Stimulated activated CD8-positive, alpha-beta memory T cell treated with anti-CD3 and anti-CD28 coated beads, Interleukin-7, amount 100 ng/mL, for 1 hour (primary cell): ENCODE measurements at places on chromosomes 5 and 9.

GRCh38 chr5:143682246-143682905, 129.6 kb upstream of the HMHB1 start:
- DNase-seq: no peak

- DNase-seq: no peak
Observed at GRCh38 chr5:173809014-173809413, 79.1 kb upstream of the CPEB4 start.

DNA sequence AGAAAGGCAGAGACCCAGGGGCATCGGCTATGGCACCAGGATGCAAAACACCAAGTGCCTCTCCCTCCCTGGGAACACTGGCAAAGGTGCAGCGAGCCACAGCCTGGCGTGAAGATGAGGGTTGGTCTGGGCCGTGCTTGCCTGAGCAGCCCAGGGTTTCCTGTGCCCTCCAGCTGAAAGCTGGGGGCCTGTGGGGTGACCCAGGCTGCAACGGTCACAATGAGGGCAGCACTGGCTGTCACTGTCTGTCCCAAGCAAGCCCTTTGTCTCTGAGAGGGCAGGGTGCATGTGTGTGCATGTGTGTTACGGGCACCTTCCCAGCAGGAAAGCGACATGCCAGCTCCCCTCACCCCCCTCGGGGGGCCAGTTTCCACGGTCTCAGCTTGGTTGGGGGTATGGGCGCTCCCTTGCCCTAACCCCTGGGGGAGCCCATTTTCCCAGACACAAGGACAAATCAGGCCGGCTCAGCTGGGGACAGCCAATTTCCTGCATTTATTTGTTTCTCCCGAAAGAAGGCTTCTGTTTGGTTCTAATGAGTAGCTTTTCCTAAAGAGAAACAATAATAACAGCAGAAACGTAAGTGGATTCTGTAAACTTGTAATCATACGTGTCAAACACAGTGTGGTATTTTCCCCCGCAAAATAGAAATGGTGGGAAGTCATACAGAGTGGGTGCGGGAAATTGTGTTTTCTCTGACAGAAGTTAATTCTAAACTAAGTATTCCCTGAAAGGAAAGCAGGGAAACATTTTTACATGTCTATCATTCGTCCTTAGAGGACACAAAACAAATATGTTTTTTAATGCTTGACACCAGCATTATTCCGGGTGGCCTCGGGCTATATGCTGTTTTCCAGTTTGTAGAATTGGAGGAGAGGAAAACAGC, 21.3 kb downstream of the MRPL36 start:
- no peak for DNase-seq

DNA sequence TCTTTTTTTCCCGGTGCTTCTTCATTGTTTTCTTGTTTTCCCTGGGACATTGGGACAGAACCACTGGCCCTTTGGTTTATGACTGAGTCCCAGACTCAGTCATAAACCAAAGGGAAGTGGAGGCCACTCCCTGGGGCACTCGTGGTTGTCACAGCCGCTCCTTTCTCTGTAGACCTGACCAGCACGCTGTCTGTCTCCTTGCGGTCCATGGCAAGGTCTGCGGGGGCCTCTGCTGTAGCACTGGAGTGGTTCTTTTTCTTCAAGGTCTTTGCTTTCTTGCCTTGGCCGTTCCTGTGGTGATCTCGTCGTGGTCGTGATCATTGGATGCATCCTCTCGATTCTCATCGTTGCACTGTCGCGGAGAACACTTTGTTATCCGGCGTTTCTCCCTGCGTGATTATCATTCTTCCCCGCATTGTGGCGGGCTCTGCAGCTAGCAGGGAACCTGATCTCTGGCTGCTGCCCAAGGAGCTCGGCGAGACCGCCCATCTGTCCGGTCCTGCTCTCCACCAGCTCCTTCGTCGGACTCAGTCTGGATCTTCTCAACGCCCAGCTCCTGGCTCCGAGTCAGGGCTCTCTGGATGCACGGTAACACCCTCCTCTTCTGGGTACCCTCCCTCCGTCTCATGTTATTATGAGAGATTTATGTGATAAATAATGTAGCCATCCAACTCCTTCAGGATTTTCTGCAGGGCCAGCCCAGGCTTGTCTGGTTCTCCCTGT, 43.5 kb upstream of the MPDZ start:
- DNase-seq: no peak

DNA sequence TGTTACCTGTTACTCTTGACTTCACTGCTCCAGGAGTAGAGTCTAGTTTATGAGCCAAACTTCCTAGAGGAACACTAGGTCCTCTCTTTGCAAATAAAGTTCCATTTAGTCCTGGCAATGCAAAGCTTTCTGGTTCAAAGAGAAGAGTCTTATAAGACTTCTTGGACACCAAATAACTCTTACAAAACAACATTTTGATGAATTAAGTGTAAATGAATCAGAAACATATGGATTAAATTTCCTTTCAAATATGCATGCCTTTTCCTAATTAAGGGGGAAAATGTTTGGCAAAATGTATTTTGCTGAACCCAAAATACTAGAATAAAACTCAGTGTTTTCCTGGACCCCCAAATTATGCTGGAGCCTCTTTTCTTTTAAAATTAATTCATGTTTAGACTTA, 388.0 kb downstream of the FGF10 start:
- DNase-seq: no peak

DNA sequence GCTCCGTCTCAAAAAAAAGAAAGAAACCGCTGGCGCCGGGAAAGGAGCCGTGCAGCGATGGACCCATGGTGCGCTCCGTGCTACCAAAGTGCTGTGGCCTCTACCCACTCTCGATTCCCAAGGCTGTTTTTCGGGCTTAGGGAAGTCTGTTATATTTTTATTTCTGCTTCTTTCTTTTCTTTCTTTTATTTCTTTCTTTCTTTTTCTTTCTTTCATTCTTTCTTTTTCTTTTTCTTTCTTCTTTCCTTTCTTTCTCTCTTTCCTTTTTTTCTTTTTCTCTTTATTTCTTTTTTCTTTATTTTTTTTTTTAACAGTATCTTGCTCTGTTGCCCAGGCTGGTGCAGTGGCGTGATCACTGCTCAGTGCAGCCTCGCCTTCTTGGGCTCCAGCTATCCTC, 87.5 kb downstream of the ANXA2R start:
- no peak for DNase-seq

DNA sequence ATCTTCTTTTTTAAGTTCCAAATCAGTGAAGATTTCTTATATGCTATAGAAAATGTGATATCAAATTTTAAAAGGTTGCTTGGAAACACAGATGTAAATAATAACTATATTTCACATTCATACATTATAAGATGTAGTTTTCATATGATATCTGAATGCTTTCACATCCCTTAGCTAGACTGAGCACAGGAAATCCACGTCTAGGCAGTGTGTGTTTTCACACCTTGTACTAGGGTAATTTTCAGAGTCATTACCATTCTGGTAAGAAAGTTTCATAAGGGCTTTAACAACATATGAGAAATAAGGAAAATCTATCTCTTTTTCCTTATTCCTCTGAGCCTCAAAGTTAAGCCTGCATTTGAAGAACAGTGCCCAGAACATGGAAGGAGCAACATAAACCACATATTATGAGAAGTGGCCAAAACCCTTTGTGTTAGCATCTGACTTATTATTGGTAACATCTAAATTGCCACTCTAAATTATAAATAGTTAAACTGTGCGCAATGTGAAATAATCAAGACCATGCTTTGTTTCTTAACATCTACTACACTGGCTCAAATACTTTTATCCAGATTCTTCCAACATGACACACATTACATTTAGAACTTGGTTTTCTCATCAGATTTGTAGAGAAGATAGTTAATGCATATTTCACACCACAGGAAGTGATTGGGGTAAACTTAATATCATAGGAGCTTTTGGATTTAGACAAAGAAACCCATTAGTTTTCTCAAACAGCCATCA, 113.3 kb downstream of the PPP2R2B start:
- DNase-seq: no peak

DNA sequence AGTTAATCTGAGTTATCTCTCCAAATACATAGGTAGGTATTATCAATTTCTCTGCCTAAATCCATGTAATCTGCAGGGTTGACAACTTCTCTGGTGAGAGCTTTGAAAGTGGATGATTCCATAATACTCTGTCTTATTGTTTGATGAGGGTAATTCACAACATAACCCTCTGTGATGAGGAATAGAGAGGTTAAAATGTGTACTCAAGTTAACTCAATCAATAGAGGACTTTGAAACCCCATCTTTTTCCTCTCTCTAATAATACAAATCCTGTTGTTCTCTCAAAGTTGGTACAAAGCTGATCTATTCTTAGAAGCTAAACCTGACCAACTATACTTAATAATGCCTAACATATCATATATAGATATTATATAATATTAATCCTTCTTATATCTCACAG, 100.1 kb downstream of the PLPPR1 start:
- DNase-seq: no peak

DNA sequence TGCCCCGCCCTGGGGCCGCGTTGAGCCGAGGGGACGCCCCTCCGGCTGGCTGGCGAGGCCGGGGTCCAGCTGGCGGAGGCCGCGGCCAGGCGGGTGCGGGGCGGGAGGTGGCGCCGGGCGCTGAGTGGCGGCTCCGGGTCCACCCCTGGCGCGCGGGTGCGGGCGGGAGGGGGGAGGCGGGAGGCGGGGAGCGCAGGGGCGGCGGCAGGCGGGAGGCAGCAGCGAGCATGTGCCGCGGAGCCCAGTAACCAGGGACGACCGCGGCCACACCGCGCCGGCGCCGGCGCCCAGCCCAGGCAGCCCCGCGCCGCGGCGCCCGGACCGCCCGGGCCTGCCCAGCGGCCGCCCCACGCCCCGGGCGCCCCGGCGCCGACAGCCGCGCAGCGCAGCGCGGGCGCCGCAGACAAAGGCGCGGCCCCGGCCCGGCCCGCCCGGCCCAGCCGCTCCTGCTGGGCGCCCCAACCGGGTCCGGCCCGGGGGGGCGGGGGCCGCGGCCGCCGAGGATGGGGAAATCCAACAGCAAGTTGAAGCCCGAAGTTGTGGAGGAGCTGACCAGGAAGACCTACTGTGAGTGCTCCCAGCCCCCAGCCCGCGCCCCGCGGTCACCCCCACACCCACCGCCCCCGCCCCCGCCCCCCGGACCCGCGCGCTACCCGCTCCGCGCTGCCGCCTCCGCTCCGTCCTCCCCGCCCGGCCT, at the start of gene NCS1:
NCS1 (plus strand) TSS at position 244 of the 697 bp plus-strand sequence; CDS start at position 504, 260 bp downstream.
- DNase-seq: peak; percentile 16

DNA sequence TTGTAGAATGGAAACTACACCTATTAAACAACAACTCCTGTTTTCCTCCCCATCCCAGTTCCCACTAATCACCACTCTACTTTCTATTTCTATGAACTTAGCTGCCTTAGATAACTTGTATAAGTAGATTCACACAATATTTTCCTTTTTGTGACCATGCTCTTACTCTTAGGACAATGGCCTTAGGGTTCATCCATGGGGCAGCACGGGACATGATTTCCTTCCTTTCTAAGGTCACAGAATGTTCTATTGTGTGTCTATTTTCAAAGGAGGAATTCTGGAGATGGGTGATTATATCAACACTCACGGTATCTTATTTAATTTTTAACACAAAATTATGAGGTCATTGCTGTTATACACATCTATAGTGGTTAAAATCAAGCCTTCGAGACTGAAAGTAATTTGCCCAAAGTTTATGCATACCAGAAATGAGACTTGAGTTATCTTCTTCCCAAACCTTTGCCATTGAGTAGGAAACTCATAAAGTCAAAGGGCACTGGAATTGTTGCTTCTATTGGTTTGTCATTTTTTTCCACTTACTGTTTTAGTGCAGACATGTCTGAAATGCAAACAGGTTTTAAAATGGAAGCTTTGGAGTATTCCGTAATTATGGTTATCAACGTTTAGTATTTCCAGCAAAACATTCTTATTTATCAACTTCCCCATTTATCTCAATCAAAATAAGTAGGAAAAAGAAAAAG, 23.6 kb downstream of the CTSL start:
- no peak for DNase-seq

DNA sequence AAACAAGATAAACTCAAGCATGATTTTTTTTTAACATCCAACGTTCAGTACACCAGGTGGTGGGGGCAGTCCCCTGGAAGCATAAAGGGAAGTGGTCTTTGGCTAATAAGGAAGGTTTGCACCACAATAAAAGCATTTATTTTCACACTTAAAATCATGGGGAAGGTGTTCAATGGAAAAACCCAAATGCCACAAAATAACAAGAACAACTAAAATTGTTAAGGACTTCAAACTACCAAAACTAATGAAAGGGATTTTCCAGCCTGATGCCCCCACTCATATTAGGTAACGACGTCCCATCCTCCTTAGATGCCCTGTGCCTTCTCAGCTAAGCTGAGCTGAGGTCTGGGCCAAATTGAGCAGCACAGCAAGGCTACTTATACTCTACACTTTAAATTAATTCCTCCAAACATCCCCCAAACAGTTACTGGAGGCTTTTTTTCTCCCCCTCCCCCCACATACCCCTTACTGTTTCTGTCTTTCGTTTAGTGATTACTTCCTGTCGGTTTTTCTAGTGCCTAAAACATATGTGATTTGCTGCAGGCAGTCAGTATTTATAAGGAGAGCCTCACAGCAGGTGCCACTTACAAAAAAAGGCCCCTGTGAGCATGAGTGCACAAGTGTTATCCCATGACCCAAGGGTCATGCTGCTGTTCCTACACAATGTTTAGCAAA, 259.7 kb upstream of the ZNF608 start:
- no peak for DNase-seq

- no peak for DNase-seq
Observed at GRCh38 chr9:86119457-86119856, 20.1 kb upstream of the GOLM1 start.

GRCh38 chr9:14396171-14396570, 82.2 kb upstream of the NFIB start:
- DNase-seq: no peak

DNA sequence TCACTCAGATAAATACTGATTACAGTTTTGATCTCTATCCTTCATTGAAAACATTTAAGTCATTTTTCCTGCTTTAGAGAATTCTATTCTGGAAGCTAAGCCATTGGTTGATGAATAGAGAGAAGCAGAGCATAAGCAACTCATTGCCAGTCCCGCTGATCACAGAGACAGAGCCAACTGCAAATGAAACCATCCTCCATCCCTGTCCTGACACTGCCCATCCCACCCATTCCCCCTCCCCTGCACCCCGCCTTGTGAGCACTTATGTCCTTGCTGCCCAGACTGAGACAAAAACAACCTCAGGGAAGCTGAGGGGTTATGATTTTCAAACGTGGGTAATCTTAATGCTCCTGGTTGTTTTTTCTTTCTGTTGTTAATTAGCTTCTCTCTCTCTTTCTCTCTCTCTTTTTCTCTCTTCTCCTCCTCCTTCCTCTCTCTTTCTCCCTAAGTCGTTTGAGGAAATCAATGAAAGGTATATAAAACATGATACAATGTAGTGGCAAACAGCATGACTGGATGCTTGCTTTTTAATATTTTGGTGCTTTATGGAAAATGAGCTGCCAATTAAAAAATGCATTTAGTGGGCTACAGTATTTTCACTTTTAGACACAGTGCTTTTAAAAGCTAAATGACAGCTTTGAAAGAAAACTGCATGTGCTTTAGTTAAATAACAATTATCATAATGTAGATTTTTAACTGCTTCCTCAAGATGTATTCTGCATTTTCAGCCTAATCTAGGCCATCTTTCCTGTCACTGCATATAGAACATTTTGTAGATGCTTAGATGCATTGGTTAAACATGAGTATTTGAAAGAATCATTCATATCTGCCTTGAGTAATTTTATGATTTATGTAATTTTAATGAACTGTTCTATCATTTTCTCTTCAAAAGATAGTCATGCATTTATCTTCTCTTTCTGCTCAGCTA, 57.3 kb downstream of the CMYA5 start:
- DNase-seq: no peak
